CD4-positive, alpha-beta T cell treated with Interleukin-12 subunit alpha and Interleukin-12 subunit beta, for 1 hour (primary cell): ENCODE measurements at places on chromosomes 3 and 15.
A peak's percentile ranks its signal among the peaks of the same experiment; 100 is the strongest.

DNA sequence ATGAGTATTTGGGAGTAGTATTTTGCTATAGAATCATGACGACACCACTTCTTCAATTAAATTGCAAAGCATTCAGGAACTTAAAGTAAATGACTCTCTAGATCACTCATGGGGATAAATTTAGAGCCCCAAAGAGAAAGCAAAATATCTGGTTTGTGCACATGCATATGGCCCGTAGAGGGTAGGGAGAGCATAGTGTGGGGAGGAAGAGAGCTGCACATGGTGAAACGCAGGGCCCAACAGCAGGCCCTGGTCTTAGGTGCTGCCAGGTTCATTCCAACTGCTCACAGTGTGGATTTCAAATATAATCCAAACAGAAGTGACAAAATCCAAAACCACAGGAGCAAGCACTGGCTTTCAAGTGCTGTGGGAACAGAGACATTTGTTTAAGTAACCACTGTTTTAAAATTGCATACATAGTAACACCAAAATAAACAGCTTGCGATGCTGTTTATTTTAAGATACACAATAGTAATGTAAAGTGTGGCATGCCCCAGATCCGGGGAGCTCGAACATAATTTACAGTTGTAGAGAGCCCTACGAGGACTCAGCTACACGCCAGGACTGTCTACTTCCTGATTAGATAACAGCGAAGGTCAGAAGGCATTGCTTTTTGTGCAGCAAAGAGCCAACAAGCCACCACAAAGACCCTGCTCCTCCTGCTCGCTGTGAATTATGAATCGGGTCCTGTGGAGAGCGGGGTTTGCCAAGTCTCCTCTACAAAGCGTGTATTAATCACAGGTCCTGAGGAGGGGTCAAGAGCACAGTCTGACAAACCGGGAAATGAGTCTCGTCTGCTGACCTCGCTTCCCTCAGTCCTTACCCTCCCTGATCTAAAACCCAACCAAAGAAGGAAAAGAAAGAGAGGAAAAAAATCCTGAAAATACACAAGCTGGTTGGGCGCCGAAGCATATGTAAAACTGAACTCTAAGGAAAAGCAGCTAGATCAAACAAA lies 80.6 kb downstream of the MEIS2 start:
- no peak for DNase-seq

DNA sequence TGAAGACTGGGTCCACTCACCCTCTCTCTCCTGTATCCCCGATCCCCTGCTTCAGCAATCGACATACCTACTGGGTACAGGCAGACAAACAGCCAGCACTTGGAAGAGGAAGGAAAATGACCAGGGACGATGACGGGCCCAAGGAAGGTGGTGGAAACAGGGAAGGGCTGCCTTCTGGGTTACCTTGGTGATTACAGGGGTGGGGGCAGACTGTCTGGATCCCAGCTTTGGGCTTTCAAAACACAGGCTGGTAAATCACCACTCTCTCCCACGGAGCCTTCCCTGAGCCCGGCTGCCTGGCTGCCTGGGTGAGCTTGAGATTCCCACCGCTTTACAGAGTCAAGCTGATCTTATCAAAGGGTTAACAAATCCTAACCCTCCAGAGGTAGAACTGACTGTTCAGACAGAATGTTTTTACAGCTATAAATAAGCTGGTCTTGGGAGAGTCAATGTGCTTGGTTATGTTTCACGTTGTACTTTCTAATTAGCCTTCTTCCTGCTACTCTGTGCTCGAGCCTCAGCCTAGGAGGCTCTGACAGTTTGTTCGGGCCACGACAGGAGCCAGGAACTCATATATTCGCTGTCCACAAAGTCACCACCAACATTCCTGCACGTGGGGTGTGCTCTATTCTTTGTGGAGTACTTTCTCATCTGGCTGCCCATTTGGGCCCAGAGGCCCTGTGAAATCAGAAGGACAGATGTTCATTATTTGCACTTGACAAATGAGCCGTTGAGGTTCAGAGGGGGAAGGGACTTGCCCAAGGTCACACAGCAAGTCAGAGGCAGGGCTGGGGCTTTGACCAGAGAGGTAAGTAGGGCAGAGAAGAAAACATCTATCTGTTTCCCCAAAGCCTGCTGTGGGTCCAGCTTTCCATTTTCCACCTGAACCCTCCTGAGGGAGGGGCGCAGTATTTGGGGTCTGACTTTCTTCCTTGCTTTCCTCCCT lies 63.5 kb downstream of the FEM1B start:
- no peak for DNase-seq

DNA sequence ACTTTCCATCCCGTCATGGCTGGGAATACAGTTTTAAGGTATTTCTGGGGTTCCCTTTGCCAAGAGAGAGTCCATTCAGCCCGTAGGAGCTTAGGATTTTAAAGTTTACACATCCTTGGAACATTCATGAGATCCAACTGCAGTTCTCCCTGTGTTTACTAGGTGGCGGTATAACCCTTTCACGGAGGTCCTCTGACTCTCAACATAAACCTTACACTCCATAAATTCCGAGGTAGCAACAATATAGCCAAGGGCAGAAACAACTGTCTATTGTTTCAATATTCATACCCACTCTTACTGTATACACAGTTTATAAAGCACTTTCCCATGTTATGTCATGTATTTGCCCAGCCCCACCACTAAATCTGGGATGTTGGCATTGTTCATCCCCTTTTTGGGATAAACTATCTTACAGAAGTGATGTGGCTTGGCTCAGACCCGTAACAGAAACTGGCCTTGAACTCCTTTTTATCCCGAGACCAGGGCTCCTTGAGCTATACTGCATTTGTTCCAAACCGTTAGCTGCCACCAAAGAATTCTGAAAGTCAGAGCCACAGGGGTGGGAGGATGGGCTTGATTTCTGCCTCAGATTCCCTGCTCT lies 69.2 kb upstream of the COL6A5 start:
- peak; percentile 21 for DNase-seq

DNA sequence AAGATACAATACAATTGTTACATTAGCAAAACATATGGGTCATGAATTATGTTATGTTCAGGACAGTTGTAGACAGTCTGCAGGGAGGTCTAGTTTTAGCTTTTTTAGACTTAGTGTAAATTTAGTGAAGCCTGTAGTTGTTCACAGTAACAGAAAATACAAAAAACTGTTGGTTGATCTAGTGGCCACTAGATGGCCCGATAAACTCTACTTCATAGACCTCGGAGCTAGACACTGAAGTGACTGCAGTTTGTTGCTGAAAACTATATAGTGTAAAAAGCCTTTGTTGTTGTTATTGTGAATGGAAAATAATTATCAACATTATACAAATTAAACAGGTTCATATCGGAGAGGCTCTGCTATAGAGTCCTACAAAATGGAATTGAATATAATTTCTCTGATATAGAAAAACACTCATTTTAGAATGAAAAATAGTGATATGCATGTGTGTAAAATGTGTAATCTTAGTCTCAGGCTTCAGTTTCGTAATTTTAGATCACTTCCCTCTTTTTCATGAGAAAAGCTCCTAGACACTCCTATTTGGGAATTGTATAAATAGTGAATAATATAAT lies 18.3 kb downstream of the MAGEL2 start:
- DNase-seq = no peak

DNA sequence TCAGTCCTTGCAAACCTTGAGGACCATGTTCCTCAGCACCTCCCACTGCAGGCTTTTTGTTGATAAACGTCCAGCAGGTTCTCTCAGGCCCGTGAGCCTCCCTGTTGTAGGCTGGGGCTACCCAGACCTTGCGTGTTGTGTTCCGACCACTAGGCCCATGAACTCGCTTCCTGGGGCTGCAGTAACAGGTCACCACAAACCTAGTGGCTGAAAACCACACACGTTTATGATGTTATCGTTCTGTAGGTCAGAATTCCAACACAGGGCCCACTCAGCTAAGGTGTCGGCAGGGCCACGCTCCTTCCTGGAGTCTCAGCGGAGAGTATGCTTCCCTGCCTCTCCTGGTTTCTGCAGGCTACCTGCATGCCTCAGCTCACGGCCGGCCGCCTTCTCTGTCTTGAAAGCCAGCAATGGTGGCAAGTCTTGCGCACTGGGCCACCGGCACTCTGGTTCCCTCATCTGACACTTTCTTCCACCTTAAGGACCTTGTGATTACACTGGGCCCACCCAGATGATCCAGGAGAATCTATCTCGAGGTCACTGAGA lies 60.8 kb downstream of the ATP10A start:
- no peak for DNase-seq

GRCh38 chr3:11991751-11992150 lies 12.4 kb upstream of the SYN2 start:
- no peak for DNase-seq

DNA sequence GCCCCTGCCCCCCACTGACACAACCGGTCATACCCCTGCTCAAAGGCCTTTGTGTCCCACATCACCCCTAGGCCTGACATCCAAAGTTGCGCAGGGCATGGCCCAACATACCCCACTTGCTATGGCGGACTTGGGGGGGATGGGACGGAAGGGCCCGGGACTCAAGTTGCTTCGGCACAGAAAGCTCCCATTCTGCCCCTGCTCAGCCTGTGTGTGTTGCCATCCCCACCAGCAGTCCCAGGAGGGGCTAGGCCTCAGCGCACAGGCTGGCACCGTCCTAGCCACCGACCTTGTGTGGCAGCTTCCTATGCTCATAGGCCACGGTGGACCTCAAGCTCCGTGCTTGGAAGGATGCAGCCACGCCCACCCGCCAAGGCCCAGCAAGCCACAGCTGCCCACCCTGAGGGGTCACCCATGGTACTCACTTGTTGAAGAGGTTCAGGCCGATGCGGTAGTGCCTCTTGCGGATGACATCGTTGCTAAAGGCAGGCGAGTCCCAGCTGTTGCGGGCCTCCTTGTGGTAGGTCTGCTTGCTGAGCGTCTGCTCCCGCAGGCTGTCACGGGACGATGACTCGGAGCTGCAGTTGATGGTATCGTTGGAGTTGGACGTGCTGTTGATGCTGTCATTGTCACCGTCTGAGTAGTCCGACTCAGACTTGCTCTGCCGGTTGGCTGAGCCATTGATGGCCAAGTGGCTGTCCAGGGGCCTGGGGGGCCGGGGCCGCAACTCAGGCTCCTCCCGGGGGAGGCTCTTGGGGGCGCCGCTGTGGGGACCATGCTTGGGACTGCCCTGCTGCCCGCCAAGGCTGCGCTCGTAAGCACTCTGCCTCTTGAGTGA lies 93.9 kb upstream of the RPL32 start:
- DNase-seq = no peak

DNA sequence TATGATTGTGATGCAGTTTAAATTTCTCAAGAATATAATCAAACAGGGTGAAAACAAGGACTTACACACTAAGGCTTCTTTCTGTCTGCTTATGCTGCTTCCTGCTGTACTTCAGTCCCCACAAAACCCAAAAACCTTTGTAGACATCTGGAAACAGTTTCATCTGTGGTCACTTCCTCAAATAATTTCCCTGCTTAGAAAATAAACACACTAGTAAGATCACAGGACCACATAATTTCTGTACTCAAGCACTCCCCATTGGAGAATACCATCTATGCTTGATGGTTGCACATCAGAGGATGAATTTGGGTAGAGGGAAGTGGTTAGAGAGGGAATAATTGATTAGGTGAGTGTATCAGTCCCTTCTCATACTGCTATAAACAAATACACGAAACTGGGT lies 266.2 kb downstream of the LSAMP start:
- DNase-seq = no peak

DNA sequence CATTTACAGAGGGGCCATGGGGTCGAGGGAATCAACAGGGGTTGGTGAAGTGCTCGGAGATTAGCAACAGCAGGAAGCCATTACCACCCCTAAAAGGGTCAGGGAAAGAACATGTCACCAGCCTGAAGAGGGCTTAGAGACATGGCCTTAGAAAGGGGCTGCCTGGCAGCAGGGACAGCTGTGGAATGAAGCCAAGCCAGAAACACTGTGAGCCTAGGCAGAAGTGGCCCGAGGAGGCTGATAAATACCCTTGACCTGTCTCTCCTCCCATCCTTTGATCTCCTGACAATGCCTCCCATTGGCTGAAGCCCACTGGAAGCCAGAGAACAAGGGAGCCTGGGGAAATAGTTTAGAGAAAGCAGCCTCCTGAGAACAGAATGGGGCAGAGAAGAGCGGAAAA lies 31.4 kb downstream of the GPD1L start:
- no peak for DNase-seq

GRCh38 chr3:168823466-168823865 lies 727.7 kb upstream of the GOLIM4 start:
- DNase-seq = no peak

DNA sequence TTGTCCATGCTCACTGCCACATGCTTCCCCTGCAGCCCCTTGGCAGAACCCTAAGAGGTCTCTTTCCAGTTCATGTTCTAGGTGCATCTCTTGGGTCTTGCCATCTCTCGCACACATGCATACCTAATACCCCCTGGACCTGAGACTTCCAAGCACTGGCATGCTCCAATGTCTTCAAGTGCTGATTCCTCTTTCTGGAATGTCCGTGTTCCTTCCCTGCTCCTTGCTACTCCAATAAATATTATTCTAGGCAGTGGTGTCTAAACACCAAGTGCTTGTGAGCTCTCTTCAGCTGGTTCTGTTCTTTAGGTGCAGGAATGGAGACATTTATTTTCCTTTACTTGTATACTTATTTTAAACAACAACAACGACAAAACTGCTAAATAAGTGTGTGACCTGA lies 370.1 kb downstream of the LPP start:
- no peak for DNase-seq

- DNase-seq = peak; percentile 43
Measured at GRCh38 chr3:9901967-9902366, 681 bp upstream of the IL17RE start.

DNA sequence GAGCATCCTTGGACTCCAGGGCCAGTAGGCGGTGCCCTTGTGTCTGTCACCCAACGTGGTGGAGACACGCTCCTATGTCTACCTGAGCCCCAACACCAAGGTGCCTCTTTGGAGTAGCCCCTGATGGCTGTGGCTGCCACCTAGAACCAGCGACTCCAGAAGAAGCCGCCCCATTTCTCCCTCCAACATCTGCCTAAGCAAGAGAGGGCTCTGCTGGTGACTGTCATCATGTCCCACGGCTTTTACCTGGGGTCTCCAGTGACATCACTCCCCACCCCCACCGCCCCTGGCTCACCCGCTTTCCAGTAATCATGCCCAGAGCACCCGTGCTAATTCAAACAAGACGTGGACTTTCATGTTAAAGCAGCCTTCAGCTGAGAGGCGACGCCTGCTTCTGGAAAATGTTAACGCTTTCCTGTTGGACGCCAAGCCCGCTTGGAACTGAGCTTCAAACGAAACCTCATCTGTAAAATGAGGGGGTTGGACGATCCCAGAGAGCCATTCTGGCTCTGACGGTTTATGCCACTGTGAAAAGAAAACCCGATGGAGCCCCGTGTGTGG lies 57.0 kb downstream of the ISG20 start:
- no peak for DNase-seq

DNA sequence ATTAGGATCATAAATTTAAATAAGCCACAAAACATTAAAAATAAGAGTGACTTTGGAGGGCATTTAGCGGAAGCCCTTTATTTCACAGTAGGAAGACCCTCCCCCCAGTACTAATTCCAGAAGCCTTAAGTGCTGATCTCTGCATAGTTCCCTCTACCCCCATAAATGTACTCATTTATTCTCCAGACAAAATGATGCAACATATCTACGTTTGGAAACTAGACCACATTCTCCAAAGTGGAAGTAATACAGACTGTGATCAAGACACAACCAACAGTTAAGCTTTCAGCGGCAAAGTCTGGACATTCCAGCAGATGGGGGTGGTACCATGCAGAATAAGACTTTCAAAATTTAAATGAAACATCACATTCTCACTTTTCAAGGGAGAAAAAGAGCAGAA lies 44.8 kb upstream of the RPS17 start:
- DNase-seq = no peak
